Germinal center (tissue), 1 donor: ENCODE measurements at places on chromosomes 16 and 17.
A peak's percentile ranks its signal among the peaks of the same experiment; 100 is the strongest.

DNA sequence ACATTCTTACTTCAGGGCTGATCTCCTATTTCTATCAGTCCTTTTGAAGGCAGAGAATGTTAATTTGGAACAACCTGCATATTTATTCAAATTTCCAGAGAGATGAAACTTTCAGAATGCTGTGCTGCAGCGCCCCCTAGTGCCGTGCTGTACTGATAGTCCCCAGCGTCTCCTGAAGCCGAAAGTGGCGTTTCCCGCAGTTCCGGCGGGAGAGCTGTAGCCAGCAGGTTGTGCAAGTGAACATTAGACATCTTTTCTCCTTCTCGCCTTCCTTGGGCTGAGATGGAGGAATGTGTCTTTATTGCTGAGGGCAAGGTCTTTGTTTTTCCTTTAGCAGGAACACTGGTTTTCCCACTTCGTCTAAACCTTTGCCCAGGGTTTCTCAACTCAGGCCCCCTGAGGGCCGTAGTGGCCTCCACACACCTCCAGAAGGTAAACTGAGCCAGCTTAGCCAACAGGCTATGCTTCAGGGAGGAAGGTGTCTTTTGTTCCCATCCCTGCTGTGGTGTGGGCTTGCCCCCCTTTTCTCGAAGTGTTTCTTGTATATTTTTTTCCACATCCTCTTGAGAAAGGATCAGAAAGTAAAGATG is 26.4 kb downstream of the USP10 start:
- DNase-seq: peak; percentile 66

DNA sequence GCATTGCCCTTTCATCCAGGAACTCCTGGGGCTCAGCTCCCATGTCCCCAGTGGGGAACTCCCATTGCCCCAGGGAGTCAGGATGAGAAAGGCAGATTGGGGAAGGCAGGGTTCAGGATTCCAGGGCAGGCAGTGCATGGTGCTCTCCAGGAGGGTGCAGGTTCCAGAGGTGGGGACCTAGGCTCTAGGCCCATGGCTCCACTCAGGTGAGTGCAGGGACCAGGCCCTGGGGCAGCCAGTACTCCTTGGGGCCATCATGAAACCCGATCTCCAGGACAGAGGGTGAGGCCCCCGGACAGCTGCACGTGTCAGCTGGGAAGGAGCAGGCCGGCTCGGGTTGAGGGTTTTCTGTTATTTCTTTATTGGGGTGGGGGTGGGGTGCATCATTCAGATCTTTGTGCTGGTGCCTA is 1.3 kb upstream of the MTSS2 start:
- DNase-seq: no peak

DNA sequence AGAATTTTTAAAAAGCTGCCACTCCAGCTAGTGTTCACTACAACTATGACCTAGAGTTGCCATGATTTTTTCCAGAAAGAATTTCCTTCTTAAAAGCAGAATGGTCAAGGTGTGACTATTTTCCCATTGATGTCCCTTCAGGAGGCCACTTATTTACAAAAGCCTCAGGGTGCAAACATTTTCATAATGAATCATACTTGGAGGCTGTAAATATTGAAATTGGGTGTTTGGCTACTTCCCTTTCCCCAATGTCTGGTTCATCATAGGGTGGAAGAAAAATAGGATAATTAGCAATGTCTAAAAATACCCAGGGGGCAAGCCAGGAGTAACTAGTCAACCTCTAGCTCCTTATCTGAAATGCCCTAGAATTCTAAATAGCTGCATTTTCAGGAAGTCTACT is 18.8 kb downstream of the AXIN2 start:
- no peak for DNase-seq

DNA sequence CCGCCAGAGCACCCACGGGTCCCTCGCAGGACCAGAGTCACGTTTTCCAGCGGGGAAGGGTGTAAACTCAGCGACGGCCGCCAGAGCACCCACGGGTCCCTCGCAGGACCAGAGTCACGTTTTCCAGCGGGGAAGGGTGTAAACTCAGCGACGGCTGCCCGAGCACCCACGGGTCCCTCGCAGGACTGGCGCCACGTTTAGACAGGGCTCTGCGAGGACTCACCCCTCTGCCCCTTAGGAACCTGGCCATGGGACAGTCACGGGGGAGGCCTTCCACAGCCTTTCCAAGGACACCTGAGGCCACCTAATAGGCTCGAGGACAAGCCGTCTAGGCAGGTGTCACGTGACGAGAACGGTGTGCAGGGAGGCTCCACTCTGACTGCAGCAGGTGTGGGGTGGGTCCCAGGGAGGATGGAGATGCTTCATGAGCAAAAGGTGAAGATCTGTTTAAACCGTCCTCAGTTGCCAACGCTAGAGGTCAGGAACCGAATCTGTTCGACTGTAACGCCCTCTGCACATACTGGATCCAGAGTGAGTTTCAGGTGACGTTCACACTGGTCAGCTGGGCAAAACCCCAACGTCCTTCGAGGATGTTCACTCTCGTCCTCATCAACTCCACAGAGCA is 48.0 kb upstream of the METRNL start:
- no peak for DNase-seq

DNA sequence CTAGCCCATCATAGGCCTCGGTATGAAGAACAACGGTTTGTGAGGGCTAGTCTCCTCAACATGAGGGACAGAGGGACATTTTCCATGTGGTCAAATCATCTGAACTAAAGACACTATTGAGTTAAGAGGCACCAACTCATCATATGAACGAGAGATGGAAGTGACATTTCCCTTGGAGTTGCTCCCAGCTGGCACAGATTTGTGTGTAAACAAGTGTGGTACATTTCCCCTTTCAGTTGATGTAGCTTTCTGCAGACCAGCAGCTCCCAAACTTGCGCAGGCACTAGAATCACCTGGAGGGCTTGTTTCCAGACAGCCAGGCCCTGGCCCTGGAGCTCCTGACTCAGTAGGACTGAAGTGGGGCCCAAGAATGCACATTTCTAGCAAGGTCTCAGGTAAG is 205.5 kb downstream of the PARN start:
- no peak for DNase-seq

DNA sequence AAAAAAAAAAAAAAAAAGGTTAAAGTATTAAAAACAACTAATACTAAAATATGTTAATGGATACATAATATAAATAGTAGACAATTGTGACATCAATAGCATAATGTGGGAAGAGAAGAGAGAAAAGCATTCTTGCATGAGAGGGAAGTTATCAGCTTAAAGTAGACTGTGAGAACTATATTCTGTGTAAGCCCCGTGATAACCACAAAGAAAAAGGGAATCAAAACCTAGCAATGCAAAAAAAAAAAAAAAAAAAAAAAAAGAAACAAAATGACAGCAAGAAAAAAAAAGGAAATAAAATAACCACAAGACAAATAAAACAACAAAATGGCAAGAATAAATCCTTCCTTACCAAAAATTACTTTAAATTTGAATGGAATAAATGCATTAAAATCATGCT is 39.8 kb upstream of the MYLK3 start:
- peak; percentile 73 for DNase-seq

DNA sequence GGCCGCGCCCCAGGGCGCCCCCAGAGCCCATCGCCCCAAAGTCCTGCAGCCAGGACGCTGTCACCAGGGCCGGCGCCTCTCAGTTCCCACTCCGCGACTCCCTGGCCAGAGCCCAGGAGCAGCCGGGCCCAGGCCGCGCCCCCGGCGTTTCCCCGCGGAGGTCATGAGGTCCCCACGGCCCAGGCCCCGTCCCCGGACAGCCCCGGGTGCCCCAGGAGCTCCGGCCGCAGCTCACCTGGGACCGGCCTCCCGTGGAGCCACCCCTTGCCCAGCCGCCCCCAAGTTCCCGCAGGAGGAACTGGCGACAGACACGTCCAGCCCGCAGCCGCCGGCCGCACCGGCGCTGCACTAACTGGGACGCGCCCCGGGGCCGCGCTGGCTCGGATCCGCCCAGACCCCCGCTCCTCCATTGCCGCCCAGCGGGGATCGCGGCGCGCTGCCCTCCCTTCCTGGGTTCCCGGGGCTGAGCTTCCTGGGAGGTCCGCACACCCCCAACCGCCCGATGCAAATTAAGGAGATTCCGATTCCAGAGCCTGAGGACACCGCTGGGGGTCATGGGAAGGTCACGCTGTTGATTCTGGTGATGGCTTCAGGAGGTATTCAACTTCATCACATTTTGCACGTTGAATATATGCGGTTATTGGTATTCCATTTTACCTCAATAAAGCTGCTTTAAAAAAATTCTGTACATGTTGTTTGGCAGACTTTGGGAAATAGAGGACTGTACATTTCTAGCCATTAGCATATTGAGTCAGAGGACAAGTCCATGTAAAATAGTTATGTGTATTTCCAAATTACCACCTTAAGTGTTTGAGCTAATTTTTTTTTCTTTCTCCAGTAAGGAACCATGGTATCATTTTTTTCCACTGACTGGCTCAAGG is 9.9 kb downstream of the AHSP start:
- no peak for DNase-seq

DNA sequence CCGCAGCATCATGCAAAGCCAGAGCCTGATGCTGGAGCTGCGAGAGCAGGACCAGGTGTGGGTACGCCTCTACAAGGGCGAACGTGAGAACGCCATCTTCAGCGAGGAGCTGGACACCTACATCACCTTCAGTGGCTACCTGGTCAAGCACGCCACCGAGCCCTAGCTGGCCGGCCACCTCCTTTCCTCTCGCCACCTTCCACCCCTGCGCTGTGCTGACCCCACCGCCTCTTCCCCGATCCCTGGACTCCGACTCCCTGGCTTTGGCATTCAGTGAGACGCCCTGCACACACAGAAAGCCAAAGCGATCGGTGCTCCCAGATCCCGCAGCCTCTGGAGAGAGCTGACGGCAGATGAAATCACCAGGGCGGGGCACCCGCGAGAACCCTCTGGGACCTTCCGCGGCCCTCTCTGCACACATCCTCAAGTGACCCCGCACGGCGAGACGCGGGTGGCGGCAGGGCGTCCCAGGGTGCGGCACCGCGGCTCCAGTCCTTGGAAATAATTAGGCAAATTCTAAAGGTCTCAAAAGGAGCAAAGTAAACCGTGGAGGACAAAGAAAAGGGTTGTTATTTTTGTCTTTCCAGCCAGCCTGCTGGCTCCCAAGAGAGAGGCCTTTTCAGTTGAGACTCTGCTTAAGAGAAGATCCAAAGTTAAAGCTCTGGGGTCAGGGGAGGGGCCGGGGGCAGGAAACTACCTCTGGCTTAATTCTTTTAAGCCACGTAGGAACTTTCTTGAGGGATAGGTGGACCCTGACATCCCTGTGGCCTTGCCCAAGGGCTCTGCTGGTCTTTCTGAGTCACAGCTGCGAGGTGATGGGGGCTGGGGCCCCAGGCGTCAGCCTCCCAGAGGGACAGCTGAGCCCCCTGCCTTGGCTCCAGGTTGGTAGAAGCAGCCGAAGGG is 24.2 kb downstream of the C1QTNF1 start:
- DNase-seq: no peak

DNA sequence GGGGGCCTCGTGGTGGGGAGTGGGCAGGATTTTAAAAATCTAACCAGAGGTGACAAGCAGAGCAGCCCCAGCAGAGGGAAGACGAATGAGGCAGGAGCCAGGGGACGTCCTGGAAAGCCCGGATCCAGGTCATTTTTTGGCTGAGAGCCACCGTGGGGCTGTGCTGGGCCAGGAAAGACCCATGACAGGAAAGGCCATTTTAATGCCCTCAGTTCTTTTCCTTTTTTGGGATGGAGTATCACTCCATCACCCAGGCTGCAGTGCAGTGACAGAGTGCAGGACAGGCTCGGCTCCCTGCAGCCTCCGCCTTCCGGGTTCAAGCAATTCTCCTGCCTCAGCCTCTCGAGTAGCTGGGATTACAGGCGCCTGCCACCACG is 30.5 kb upstream of the JPH3 start:
- no peak for DNase-seq

DNA sequence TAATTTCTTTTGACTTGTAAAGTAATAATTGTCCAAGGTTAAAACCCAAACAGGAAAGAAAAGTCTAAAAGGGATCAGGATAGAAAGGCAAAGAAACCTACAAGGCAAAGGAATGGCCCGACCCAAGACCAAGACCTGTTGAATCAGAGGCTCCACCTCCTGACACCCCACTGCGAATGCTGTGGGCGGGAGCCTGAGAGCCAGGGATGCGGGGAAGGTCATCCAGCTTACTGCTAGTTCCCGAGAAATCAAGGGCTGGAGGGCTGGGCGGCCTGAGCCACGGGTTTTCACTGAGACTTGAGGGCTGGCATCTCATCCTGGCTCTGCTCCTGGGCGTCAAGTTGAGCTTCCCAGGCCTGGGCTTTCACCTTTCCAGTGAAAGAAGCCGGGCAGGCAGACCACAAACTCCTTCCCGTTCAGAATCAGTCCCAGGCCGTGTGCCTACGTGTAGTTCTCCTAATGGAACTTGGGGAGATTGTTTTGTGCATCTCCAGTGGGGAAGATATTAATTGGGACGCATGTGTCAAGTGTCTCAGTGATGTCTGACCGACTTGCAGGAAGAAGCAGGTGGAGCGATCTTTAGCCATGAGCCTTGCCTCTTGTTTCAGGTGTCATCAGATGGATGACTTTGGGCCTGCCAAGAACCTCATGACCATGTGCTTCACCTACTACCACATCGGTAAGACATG is 36.9 kb downstream of the CIBAR2 start:
- no peak for DNase-seq

DNA sequence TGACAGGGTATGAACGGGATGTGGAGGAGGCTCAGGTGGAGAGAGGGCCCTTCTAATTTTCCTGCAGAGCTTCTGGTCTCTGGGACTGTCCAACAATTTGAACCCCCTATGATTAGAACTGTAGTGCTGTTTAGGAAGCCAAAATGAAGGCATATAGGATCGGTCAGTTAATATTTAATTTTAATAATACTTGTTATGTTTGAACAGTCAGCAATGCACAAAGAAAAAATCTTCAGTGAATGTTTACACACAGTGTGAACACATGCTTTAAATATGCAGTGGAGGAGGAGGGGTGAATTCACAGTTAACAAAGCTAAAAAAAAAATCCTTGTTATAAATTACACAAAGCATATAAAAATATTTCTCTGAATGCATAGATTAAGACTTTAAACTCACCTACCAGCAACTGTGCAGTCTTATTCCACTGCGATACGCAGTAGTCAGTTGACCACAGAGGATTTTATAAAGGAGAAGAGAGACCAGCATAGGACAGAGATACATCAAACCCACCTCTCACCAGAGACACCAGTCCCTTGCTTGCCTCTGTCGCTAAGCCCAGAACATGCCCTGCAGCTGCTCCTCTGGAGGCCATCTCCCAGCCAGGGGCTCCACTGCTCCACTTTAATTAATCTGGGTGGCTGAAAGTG is 14.6 kb downstream of the ANKRD40 start:
- DNase-seq: no peak

GRCh38 chr17:63985387-63986140 is 12.6 kb upstream of the PRR29 start:
- DNase-seq: no peak
